ENCODE measurements at places on chromosomes 1 and 21. TPM values are rescaled to one million over a fixed set of nuclear protein-coding genes. Genes with fewer than 3 reads are reported as not detected.

MXRA8 gene
- total RNA-seq = 53.4 TPM

FAM78B gene
- total RNA-seq = 1.8 TPM

DNAI4 gene
- total RNA-seq = 6.9 TPM

LINGO4 gene
- total RNA-seq = 0.20 TPM

TNFRSF18 gene
- not detected for total RNA-seq

GRCh38 chr1:107486349-107486748 is 345.5 kb downstream of the NTNG1 start:
- no peaks in the 10 kb centered on the region for H3K36me3 ChIP-seq
- H3K27me3 ChIP-seq = no peaks in the 10 kb centered on the region
- H3K27ac ChIP-seq = no peak overlapping the region
- no peaks in the 10 kb centered on the region for H3K4me1 ChIP-seq
- no peak for DNase-seq

GRCh38 chr1:208029381-208030287 is 118.7 kb upstream of the CD34 start:
- H3K27ac ChIP-seq = peak overlapping the region; percentile 80
- H3K36me3 ChIP-seq = peaks cover 26% of the 10 kb centered on the region
- H3K27me3 ChIP-seq = no peaks in the 10 kb centered on the region

DNA sequence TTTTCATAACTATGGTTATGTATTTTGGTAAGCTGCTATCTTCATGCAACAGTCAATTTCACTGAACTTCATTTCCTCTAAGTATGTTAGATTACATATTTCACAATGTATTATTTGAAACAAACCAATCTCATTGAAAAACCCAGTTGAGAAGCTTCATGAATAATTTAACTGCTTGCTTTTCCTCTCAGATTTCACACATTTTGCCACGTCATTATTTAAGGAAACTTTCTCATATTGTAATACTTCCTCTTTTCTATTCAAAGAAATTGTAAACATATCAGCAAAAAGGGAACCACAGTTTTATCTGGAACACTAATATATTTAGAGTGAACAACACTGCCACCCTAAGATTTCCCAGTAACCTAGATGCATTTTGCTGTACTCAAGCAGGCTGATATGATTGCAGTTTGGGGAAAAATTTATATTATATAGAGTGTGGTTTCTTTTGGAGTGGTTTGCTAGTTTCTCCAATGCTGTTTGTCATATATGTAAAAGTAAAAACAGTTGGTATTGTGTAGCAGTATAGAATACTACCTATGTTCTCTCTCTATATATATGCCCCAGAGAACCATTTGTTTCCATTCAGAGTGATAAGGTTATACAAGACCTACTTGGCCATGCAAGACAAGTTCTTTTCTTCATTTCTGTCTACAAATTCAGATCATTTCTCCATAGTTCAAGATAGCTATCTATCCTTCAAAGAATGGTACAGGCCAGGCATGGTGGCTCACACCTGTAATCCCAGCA is 28.4 kb upstream of the AHCTF1 start:
- H3K36me3 ChIP-seq = no peaks in the 10 kb centered on the region
- no peak for DNase-seq
- H3K27ac ChIP-seq = no peak overlapping the region
- no peaks in the 10 kb centered on the region for H3K4me1 ChIP-seq
- no peaks in the 10 kb centered on the region for H3K27me3 ChIP-seq
- H3K4me3 ChIP-seq = no peak overlapping the region

DNA sequence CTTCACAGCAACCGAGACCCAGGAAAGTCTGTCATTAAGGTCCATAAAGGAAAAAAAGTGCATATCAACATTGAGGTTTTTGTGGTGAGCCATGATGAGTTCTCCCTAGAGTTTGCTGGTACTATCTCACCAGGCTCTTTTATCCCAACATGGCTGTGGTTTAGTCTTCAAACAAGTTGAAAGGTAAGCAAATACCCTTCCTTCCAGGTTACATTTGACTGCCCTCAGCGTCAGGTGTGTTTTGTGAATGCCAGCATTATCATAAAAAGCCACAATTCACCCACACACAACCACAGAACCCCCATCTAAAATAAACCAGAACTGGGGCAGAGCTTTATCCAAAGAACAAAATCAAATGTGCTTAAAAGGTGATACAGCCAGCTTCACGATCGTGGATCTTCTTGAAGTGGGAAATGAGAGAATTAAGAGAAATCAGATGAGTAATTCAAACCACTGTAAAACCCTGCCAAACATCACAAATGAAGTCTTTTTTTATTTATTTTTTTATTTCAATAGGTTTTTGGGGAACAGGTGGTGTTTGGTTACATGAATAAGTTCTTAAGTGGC is 64.7 kb downstream of the SETD4 start:
- H3K36me3 ChIP-seq = no peaks in the 10 kb centered on the region
- no peaks in the 10 kb centered on the region for H3K27me3 ChIP-seq
- H3K27ac ChIP-seq = no peak overlapping the region
- DNase-seq = no peak
- H3K4me3 ChIP-seq = no peak overlapping the region

- no peaks in the 10 kb centered on the region for H3K36me3 ChIP-seq
- no peak overlapping the region for H3K27ac ChIP-seq
- H3K4me3 ChIP-seq = no peak overlapping the region
- DNase-seq = no peak
- no peaks in the 10 kb centered on the region for H3K27me3 ChIP-seq
- H3K4me1 ChIP-seq = no peaks in the 10 kb centered on the region
Measured at GRCh38 chr1:117014209-117014608, 12.6 kb downstream of the CD101 start.

DNA sequence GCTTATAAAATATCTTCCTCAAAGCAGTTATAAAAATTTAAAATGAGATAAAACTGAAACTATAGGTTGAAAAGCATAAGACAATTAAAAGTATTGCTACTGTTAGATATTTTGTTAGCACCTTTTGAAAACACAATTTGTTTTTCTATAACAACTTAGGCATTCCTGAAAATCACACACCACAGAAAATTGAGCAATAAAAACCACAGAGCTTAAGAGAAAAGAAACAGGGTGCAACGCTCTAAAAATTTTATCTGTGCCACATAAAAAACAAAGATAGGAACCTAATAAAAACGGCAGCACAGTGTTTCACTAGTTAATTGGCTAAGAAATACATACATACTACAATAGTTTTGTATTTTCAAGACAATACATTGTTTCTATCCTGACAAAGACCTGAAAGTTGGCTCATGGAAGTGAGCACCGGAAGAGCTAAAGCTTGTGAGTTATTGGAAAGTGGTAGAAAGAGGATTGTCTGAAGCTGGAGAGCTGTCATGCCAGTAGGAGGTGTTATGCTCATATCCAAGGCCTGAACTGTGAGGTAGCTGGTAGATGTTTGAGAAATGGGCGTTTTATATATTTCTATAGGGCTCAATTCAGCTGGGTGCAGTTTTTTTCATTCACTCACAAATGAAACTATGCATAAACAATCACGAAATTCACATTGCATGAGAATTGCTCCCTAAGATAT is 45.8 kb downstream of the RGS7 start:
- DNase-seq = no peak
- H3K27me3 ChIP-seq = no peaks in the 10 kb centered on the region
- no peaks in the 10 kb centered on the region for H3K36me3 ChIP-seq

- no peak for DNase-seq
- no peak overlapping the region for H3K4me3 ChIP-seq
- H3K27me3 ChIP-seq = no peaks in the 10 kb centered on the region
- no peaks in the 10 kb centered on the region for H3K4me1 ChIP-seq
Measured at GRCh38 chr1:6367381-6368012, 26.1 kb downstream of the ACOT7 start.

DNA sequence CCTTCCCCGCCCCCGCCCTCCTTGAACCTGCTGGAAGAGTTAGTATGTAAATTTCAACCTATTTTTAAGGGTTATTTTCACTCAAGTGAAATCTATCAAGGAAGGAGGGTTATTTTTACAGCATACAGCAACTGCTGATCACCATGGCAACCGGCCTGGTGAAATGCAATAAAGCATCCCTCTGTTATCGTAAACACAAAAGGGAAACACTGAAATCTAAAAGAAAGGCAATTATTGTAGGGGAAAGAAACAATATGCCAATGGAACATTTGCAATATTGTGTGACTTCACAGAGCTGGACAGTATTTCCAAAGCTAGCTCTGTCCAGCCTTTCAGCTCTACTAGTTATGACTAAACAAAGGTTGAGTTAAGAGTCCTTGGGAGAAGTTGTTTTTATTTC is 588.3 kb upstream of the PBX1 start:
- no peak overlapping the region for H3K27ac ChIP-seq
- no peak for DNase-seq
- no peak overlapping the region for H3K4me3 ChIP-seq
- H3K27me3 ChIP-seq = no peaks in the 10 kb centered on the region

DNA sequence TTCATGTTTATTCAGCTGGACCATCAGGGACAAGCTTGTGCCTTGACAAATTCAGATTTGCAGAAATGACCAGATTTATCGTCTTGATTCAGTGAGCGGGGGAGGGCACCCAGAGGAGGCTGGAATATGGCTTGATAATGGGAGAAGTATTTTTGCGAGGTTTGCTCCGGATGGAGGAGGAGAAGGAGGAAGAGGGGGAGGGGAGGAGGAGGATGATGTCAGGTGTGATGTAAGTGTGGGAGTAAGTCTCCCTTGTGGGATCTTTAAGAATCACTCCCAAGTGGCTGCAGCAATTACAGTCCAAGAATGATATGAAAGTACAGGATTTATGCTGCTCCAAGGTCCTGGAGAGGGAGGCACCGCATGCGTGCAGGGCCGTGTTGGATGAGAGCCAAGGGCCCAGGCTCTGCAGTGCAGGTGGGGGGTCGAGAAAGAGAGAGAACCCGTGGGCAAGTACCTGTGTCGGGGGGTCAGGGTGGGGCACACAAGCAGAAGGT is 5.6 kb upstream of the ZNF496 start:
- H3K4me1 ChIP-seq = peaks cover 37% of the 10 kb centered on the region
- H3K27ac ChIP-seq = no peak overlapping the region
- no peak overlapping the region for H3K4me3 ChIP-seq
- no peak for DNase-seq

DNA sequence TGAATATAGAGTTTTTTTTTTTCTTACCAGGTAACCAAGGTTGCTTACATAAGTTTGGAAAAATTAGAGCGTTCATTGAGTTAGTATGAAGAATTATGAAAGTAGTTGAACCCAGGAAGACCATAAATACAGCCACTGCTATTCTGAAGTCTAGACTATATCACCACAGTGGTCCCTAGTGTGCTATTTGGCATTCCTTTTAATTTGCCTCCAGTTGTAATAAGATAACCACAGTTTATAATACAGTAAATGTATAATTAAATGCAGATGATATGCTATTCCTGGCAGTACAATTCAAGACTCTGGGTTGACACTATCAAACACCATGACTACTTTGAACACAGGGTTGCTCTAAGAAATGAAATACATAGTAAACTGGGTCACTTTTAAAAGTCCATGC is 270.5 kb downstream of the BRINP2 start:
- no peak for DNase-seq
- no peaks in the 10 kb centered on the region for H3K4me1 ChIP-seq
- H3K4me3 ChIP-seq = no peak overlapping the region
- H3K36me3 ChIP-seq = no peaks in the 10 kb centered on the region

GRCh38 chr1:201937624-201938213 is 8.6 kb downstream of the LMOD1 start:
- H3K4me1 ChIP-seq = no peaks in the 10 kb centered on the region
- H3K4me3 ChIP-seq = no peak overlapping the region
- no peak overlapping the region for H3K27ac ChIP-seq
- H3K36me3 ChIP-seq = no peaks in the 10 kb centered on the region
- no peaks in the 10 kb centered on the region for H3K27me3 ChIP-seq

- H3K4me3 ChIP-seq = no peak overlapping the region
- H3K4me1 ChIP-seq = no peaks in the 10 kb centered on the region
- H3K36me3 ChIP-seq = no peaks in the 10 kb centered on the region
- no peak for DNase-seq
- no peak overlapping the region for H3K27ac ChIP-seq
- H3K27me3 ChIP-seq = no peaks in the 10 kb centered on the region
Measured at GRCh38 chr1:57252597-57253294, 171.1 kb downstream of the DAB1 start.
